ENCODE measurements at places on chromosomes 2 and 18.
A peak's percentile ranks its signal among the peaks of the same experiment; 100 is the strongest.

DNA sequence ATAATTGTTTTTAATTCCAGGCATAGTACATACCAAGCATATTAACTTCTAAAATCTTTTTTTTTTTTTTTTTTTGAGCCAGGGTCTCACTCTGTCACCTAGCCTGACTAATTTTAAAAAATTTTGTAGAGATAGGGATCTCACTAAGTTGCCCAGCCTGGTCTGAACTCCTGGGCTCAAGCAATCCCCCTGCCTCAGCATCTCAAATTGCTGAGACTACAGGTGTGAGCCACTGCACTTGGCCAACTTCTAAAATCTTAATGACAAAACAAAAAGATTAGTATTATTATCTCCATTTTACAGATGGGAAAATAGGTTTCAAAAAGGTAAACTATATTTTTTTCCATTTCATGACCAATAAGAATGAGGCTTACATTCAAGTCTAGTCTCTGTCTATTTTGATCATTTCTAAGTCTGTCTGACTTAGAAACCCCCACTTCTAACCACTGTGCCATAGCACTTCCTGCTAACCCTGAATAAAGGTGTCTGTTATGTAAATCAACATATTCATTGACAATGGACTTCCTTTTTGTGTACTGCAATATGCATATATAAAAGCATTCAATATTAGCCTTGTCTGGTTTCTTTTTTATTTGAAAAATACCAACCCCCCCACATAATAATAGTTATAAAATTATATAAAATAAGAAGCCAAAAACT is 28.7 kb upstream of the ZEB2 start:
- peak; percentile 12 for DNase-seq

GRCh38 chr2:233329489-233330135 is 22.0 kb downstream of the SAG start:
- no peak for DNase-seq

DNA sequence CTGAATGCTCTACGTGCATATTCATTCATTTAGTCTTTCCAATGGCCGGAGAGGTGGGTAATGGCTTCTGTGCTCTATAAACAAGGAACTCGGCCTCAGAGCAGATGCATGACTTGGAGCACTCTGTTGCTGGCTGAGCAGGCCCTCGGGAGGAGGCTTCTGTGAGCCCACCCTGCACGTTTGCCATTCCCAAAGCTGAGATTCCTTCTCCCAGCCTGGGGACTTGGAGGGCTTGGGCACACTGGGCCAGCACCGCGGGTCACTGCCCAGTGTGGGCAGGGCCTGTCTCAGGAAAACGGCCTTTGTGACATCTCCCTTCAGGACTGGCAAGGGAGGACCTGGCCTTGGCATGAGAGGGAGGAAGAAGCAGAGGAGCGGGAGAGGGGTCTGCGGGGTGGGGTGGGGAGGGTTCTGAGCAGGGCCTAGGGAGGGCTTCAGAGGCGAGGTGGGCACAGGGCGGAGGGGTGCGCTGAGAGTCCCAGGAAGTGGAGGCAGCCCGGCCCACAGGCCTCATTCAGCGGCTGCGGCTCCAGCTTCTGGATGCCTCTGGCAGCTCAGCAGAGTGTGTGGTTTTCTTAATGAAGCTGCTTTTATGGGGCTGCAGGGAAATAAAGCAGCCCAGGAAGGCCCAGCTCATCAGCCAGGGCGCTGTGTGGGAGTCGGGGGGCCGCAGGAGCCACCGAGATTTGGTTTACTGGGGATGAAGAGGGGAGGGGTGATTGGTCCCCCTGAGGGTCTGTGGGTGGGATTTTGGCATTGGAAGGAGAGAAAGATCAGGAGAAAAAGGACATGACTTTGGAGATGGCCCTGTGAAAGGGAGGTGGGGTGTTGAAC is 51.7 kb upstream of the OTOF start:
- no peak for DNase-seq

DNA sequence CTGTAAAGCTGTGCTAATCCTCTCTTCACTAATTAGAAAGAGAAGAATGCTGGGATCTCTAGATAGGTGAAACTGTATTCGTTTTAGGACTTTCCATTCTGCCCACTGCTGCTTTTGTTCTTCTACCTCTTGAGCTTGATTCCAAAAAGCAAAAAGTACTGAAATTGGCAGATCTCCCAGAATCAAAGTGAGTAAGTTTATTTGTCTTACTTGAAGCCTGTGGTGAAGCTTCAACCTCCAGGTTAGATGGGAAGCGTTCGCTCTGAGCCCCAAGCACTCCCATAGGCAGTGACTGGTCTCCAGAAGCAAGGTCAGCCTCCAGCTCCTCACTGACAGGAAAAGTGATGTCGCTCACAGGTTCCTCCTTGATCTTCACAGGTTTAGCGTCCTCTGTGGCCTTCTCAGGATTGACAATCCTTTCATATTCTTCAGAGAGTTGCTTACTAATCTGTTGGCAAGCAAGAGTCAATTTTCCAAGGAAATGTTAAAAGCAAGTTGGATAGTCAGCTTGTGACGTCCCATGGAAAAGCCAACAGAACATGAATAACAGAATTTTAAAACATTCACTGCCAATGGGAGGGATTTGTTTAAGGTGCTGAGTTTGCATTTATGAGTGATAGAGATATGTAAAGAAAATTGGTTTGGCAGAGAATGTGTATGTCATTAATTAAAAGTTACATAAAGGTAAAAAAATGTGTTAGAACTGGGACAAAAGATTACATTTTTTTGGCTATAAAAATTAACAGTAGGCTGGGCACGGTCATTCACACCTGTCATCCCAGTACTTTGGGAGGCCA is 8.1 kb downstream of the SUPT7L start:
- DNase-seq, result no peak

GRCh38 chr2:228377533-228377932 is 196.0 kb upstream of the SPHKAP start:
- DNase-seq, result no peak

GRCh38 chr2:62473246-62473827 is 32.7 kb downstream of the TMEM17 start:
- DNase-seq, result no peak

DNA sequence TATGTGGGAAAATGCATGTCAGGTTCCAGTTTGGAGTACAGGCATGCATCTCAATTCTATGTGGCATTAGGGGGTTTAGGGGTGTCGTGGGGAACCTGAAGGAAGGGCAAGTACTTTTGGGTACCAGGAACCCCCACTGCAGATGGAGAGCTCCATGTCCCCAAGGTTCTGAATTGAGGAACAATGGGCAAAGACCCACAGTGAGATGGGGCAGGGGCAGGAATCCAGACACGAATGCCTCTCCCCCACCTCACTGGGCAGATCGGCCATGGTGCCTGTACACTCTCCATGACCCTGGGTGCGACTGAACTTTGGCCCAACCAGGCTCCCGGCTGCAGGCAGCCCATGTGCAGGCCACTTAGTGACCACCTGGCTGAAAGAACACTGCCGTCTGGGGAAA is 209.3 kb downstream of the HAUS1 start:
- no peak for DNase-seq

DNA sequence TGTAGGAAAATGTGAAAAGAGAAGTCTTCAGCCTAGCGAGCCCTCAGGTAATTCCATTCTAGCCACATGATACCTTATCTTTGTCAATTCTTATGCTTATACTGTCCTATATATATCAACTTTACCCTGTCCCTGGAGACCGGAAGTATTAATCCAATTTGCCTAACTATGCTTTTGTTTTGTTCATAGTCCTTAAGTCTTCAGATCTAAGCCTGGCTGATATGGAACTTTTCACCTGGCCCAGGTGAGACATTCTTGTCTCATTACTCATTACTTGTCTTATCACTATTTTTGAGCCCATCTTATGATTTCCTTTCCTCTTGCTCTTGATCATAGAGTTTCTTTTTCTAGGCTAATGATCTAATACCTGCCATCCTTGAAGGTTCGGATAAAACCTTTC is 194.1 kb upstream of the FANCL start:
- DNase-seq, result no peak

- DNase-seq, result no peak
Measured at GRCh38 chr2:237731663-237732062, 66.9 kb upstream of the RBM44 start.

- DNase-seq, result no peak
Measured at GRCh38 chr2:190636361-190636760, 12.5 kb upstream of the NAB1 start.

GRCh38 chr2:44372246-44372645 is 10.5 kb downstream of the CAMKMT start:
- DNase-seq, result no peak

DNA sequence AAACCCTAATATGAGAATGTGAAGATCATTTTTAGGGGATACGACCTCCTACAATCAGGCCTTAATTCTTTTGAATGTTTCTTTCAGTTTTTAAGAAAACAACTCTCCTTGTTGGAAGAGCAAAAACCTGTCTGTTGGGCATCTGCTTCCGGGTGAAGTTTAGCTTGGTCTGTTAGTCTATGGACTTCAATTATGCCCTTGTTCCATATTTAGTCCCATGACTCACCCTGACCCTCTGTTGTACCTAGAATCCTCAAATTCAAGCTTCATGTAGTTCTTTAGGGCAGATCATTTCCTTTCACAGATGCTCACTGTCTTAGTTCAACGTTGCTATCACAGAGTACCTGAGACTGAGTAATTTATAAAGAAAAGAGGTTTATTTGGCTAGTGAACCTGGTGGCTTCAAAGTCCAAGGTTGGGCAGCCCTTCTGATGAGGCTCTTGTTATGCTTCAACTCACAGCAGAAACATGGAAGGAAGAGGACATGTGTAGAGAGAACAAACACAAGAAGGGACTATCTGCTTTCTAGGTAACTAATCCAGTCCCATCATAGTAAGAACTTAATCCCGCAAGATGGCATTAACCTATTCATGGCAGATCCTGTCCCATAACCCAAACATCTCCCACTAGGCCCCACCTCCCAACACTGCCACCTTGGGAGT is 82.5 kb upstream of the SERPINE2 start:
- DNase-seq, result no peak

GRCh38 chr2:100755441-100755840 is 64.5 kb upstream of the NPAS2 start:
- DNase-seq, result no peak

DNA sequence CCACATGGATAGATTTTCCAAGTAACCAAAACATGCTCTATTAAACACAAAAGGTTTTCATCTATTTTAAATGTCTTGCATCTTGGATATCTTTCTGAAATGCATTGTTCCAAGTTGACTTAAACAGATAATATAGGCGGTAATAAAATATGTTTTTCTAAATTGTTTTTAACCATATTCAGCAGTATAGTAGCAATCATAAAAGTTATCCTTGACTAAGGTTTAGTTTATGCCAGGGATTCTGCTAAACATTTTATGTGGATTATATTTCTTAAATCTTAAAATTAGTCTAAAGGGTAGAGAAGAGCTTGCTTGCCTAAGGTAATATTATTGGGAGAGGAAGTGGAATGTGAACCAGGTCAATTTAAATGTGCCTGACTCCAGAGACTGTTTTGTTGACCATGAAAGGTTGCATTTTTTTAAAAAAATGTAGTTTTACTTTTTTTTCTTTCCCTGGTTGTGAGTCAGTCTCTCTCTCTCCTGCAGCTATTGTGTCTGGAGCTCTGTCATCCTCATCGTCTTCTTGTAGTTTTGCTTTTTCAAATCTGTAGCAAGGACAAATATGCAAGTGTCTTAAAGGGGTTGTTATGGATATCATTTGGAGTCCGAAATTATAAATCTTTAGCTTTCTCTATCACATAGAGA is 309.1 kb upstream of the COL3A1 start:
- DNase-seq, result no peak
